ENCODE measurements at places on chromosomes 11 and 22.

DNA sequence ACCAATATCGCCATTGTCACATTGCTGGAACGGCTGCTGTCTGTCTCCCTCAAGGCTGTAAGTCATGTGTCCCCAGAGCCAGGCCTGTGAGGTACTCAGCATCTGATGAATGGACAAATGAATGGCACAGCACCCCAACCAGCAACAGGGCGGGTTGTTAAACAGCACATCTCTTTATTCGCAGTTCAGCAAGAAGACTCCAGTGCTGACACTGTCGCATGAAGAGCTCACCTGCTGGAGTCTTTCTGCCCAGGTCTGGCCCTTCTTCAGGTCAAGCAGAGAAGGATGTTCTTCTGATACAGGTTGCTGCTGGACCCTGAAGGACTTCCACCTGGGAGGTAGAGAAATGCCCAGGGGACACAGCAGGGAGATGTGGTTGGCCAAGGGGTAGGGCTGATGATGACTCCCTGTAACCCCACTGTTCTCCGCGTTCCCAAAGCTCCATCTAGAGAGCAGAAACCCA lies 4.8 kb downstream of the SPATA19 start:
- no peak for DNase-seq

GRCh38 chr11:67776852-67777520 lies 102.6 kb upstream of the ALDH3B2 start:
- no peak for DNase-seq

DNA sequence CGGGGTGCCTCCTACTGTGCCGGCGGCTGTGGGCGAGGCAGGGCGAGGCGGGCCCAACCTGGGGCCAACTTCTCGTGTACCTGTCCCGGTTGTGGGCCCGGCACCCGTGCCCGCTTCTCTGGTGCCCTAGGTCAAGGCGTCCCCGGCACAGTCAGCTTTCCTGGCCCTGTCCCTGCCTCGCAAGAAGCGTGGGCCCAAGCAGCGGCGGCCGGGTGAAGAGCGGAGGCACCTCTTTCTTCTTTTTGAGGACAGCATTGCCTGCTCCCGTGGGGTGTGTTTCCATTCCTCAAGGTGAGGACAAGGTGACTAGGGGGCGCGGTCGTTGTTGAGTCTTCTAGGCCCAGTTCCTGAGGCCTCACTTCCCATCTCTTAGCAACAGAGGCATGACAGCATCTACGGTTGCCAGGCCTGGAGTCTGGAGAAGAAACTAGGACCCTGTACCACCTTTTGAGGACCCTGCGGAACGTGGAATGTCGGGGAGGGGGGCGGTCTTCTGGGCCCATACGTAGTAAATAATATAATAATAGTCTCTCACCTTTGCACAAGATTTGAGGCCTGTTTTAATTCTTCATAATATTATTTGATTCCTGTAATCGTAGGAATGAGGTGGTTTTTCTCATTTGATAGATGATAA lies 418 bp downstream of the ACO2 start:
- DNase-seq = no peak

DNA sequence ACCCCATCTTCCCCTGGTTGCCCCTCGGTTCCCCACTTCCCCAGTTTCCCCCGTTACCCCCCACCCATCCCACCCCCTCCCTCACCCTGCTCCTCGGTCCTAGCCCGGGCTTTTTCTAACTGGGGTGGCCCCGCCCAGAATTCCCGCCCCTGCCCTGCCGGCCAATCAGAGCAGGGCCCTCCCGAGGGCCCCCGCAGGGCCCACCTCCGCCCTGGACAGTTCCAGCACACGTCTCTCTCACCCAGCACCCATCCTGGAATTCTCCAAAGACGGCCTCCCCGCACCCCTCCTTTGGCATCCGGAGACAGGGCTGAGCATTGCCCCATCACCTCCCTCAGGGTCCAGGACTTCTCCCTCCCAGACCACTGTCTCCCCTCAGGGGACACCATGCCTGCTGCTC lies at the start of gene H19:
Gene H19 (minus strand): TSS at position 88 of the 400 bp plus-strand sequence.
- DNase-seq = no peak

GRCh38 chr11:65445101-65445603 lies 22.6 kb downstream of the NEAT1 start:
- DNase-seq = no peak

GRCh38 chr11:18282626-18283025 lies 16.6 kb downstream of the SAA1 start:
- DNase-seq = no peak

DNA sequence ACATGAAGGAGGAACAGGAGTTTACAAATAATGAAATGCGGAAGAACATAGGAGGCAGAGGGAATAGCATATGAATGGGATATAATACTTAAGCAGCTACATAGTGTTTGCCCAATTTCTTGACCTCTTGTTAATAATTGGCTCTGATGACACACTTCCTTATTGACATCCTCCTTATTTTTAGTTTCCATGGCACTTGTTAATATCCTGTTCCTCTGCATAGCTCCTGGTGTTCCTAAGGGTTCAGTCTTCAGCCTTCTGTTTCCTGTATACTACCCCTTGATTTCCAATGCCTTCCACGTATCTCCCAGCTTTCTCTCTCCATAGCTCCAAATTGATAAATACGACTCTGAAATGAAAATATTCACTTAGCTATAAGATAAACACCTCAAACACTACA lies 663.8 kb upstream of the API5 start:
- no peak for DNase-seq

DNA sequence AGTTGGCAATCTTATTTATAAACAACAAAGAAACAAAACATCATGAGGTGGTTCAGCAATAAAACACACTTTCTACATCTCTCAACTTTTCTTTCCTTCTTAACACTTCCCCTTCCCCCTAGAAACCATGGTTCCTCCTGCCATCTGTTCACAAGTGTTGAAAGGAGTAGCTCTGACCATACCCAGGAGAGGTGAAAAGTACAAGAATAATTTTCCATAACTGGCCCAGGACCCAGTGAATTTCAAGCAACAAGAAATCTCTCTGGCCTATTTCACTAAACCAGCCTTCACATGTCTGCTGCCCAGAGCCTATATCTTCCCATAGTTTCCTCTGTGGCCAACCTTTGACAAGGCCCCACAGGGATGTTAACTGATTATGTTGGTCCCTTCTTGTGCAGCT lies 98.2 kb upstream of the CEP126 start:
- DNase-seq = no peak

- peak; percentile 62 for DNase-seq
Measured at GRCh38 chr22:49827853-49828598, at the start of gene BRD1. Gene BRD1 (minus strand): TSS chr22:49827873. CDS start chr22:49824317, 3,556 bp downstream.

- no peak for DNase-seq
Measured at GRCh38 chr11:118740892-118741291, 50.1 kb downstream of the DDX6 start.

- DNase-seq = no peak
Measured at GRCh38 chr11:22079133-22079872, 113.6 kb upstream of the ANO5 start.

DNA sequence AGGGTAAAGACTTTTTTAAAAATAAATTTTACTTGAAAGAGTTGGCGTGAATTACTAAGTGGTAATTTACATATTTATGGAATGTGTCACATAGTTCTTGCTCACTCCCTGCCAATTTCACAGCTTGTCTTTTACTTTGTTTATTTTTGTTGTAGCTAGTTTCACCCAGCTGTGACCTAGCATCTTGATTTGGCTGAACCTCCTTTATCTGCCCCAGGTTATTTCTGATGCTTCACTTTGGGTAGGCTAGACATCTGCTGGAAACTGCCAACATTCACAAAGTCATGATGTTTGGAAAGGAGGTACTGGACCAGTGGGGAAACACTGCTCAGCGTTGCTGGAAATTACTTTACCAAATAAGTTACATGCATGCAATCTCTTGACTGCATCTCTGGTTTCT lies 1676.0 kb upstream of the RAG2 start:
- DNase-seq = no peak

- peak; percentile 60 for DNase-seq
Measured at GRCh38 chr11:69841859-69842698, 22.9 kb upstream of the FGF3 start.

DNA sequence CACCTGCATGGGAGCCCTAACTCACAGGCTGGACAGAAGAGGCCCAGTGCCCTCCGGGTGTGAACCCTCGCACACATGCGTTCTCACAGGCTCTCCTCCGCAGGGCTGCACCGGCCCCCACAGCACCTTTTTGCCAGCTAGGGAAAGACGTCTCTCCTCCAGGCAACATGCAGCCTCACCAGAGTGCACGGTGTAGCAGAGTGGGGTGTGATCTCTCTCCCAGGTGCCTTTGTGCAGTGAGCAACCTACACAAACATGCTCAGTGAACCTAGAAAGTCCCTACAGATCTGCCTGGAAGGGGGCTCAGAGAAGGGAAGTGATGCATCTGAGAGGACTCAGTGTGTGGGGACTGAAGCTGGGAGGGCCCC lies 3.7 kb upstream of the CARNS1 start:
- DNase-seq = peak; percentile 51

- no peak for DNase-seq
Measured at GRCh38 chr22:31398231-31398630, 1.2 kb upstream of the DRG1 start.

- DNase-seq = no peak
Measured at GRCh38 chr11:129658526-129658867, 157.2 kb upstream of the TMEM45B start.

DNA sequence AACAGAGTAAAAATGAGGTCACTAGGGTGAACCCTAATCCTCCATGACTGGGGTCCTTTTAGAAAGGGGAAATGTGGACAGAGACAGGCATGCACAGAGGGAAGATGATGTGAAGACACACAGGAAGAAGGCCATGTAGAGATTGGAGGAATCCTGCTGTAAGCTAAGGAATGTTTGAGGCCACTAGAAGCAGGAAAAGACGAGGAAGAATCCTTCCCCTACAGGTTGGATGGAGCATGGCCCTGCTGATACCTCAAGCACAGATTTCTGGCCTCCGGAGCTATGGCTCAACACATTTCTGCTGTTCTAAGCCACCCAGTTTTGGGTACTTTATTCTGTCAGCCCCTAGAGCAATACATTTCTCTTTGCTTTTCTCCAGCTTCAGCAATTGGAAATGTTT lies 486.9 kb downstream of the MIAT start:
- no peak for DNase-seq

GRCh38 chr22:35785181-35785923 lies 67.7 kb downstream of the APOL5 start:
- no peak for DNase-seq

DNA sequence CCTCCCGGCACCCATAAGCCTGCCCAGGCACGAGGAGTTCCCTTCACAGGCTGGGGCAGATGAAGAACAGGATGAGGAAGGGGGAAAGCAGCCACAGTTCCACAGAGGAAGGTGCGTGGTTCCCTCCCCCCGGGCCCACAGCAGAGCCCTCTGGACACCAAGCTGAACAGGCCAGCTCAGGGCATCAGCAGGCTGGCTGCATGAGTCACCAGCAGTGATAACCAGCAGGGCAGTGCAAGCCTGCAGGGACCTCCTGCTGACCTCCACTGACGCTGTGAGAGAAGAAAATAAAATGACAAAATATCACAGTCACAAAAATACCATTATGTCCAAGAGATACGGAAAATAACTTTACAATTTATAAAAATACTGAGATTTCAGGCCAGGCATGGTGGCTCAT lies 11.5 kb downstream of the RTL6 start:
- DNase-seq = peak; percentile 5

DNA sequence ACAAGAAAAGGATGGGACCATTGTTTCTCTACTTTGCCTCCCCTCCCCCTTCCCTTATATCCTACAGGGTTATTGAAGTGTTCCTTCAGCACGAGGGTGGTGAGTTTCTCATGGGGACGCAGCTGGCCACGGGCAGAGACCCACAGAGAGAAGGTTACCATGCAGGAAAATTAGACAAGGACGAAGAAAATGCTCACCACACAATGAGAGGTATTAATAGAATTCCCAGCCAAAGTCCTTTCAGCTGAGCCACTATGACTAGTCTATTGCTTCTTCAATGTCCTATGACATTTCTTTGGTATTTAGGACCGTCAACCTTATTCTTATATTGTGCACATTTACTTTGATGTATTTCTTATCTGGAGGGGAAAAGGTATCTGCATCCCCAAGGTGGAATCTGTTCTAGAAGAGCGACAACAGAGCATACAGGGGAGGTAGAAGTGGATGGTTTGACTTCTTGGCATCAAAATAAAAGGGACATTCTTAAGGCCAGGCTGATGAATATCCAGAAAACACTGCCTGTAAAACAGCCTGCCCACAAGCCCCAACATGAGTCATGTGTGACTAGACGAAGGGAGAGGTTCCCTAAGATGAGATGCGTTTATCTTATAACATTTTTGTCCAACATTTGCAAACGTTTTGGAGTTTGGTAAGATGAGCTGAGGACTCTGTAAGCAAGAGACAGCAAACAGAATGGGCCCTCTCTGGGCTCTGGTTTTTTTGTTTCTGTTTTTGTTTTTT lies 209.8 kb upstream of the NARS2 start:
- no peak for DNase-seq

- no peak for DNase-seq
Measured at GRCh38 chr11:117833401-117833891, 8.9 kb upstream of the FXYD2 start.

DNA sequence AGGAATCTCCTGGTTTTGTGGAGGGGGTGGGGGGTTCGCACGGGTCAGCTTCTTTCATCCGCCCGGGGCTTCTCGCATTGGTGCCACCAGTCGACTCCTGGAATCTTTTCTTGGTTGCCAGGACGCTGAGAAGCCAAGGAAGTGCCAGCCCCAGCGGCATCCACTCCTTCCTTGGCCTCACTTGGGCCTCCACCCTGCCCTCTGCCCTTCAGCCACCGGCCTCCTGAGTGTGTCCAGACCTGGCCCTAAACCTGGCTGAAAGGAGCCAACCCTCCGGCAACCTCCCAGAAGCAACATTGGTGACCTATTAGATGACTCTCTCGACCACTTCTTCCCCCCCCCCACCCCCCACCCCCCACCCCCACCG lies 518 bp upstream of the GALNT18 start:
- DNase-seq = no peak

- DNase-seq = no peak
Measured at GRCh38 chr11:43953521-43953920, 11.1 kb downstream of the C11orf96 start.

GRCh38 chr11:131350872-131351271 lies 19.5 kb upstream of the NTM start:
- no peak for DNase-seq

DNA sequence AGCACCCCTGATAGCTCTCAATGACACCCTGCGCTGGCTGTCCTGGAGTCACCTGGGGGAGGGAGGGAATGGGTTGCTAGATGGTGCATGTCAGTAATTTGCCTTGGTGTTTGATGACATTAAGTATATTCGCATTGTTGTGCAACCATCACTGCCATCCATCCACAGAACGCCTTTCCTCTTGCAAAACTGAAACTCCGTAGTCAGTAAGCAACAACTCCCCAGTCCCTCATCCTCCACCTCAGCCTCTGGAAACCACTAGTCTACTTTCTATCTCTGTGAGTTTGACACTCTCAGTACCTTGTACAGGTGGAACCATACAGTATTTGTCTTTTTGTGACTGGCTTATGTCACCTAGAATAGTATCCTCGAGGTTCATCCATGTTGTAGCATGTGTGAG lies 62.6 kb downstream of the PKNOX2 start:
- no peak for DNase-seq
